Posterior vena cava (tissue), 2 donors: ENCODE measurements at places on chromosomes 16 and 17. TPM values are rescaled to one million over a fixed set of nuclear protein-coding genes. Genes with fewer than 3 reads are reported as not detected.

Gene HOXB8
- total RNA-seq: 0.93 TPM

Gene C17orf67
- total RNA-seq: 2.1 TPM

Gene SIAH1
- total RNA-seq: 25.6 TPM

Gene CFDP1
- 45.3 TPM for total RNA-seq

Gene TSNAXIP1
- 0.37 TPM for total RNA-seq

Gene SLC35G6
- total RNA-seq: not detected
